ENCODE measurements at places on chromosomes 3 and 15.

DNA sequence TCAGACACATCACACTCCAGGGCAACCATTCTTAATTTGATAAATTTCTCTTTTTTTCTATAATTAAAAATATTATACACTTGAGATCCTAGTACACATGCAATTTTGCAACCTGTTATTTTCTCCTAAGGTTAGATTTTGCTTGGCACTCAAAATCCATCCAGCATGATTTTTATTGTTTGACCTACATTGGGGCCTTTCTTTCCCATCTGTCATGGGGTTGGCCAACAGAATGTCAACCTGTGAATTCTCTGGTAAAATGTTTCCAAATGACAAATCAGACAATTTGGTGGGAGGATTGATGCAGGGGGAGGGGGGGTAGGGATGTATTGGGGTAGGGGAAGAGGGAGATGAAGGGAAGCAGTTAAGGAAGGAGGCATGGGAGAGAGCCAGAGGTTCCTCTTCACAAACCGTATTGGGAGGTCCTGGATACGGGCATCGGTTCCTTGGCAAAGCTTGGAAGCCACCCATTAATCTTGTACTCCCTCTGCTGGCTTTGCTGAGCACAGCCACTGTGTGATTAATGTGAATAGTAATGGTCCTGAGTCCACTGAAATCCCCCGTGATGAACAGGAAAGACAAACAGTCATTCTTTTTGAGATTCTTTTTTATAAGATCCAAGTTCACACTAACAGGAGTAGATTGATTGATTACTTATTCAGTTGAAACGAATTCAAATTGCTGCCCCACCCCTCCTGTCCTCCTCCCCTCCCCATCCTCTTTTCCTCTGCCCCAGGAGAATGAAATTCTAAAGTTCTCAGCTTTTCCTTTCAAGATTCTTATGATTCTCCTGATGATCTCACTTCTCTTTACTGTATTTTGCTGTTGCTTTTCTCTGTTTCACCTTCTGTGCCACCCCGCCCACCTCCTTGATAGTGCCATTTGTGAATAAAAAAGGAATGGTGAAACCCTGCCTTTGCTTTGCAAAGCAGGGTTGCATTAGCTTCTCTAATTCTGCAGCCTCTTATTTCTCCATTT, 82.2 kb upstream of the SLC25A26 start:
- DNase-seq, result peak; percentile 65

GRCh38 chr3:131008326-131008725, 18.3 kb downstream of the ASTE1 start:
- DNase-seq, result no peak

- no peak for DNase-seq
Measured at GRCh38 chr3:141660614-141660947, 77.5 kb upstream of the RNF7 start.

DNA sequence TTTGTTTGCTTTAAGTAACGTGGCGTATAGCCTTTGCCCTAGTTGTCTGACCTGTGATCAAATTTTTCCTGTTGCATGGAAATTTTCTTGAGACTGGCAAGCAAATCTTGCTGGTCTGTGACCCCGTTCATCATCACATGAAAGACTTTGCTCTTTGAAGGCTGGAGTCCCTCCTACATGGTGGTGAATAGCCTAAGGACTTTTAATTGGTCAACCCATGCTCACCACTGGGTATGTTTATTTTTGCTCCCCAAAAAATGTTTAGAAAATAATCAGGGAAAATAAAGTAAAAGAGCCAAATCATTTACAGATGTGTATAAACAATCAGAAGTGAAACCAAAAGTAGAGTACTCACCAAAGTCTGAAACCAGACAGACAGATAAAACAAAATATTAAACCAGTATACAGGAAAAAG, 1075.3 kb upstream of the ALCAM start:
- no peak for DNase-seq

- DNase-seq, result no peak
Measured at GRCh38 chr3:45640091-45640507, 45.5 kb downstream of the LIMD1 start.

DNA sequence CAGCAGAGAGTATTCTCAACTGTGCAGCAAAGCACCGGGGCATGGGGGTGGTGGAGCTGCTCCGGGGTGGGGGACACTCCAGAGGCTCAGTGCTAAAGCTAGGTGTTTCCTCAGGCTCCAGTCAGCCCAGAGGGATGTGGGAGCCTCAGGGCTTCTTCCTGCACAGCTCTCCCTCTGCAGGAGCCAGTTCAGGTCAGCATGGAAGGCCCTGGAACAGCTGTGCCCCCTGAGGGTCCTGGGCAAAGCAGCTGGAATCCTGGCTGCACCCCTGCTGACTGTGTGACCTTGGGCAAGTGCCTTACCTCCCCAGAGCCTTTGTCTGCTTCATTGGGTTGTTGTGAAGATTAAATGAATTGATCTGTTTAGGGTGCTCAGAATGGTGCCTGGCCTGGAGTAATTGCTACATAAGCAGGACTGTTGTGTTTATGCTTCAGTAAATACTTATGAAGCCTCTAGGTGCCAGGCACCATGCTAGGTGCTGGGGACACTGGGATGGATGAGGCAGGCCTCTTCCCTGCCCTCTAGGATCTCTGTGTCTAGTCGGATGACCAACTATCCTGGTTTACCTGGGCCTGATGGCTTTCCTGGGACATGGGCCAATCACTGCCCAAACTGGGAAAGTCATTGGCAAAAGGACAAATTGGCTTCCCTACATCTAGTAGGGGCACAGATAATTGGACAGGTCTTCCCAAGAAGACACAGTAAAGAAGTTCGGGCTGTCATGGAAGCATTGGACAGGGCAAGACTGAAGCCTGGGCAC, 64.2 kb upstream of the LCTL start:
- DNase-seq, result no peak

GRCh38 chr3:58867621-58868020, 182.2 kb downstream of the CFAP20DC start:
- no peak for DNase-seq

DNA sequence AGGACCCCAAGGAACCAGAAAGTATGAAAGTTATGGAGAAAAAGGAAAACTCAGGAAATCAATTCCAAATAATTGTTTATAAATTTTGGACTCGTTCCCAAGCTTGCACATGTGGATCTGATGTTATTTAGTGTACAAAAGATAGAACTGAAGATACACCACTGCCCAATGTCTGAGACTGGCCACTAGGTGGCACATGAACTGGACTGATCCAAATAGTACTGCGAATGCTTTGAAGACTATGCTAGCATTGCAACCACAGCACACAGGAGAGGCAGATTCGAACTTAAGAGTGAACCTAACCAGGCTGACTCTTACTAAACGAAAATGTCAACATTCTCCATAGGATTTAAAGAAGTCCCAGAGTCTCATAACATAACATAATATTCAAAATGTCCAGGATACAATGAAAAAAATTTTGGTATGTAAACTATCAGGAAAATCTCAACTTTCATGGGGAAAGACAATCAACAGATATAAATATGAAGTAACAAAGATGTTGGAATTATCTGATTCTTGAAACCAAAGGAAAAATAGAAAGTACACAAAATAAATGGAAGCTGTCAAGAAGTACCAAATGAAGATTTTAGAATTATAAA, 596.7 kb downstream of the FGF12 start:
- DNase-seq, result peak; percentile 23

DNA sequence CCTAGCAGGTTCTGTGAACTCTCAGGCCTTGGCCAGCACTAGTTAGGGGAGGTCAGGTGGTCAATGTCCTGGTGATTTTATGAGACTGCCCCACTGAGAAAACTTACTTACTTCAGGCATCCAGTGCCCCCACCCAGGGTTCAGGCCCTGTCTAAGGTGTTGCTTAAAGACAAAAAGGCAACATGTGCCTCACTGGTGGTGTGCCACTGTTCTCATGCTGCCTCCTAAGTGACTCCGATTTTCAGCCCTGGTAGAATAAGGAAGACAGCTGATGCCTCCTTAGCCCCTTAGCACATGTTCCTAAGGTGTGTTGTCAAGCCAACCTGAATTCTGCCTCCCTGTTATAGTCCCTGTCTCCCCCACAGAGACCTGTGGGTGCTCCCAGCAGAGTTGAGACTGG, 5.3 kb downstream of the RBM15B start:
- DNase-seq, result peak; percentile 13

DNA sequence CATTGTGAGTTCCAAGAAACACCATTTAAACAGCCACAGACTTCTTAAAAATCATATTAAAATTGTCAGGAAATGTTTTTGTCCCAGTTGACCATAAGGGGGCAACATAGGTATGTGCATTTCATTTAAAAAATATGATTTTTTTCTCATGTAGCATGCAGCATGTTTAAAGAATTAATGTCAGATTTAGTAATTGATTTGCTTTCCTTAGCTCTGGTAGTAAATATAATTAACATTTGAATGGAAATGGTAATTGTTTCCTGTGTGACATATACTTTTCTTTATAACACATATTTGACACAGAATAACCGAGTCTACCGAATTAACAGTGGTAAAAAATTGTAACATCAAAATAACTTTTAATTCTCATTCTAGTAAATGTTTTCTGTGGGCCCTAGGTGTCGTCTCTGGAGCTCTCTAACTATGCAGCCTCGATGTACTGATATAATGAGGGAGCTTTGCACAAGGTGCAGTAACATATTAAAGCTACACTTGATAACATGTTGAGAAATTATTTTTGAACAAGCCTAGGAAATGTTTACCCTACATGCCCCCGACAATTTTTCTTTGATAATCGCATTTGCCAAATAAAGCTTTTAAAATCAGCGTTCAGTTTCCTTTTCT, 34.9 kb downstream of the NXPE3 start:
- DNase-seq, result no peak

- peak; percentile 84 for DNase-seq
Measured at GRCh38 chr3:12815719-12816118, 19.2 kb downstream of the CAND2 start.

DNA sequence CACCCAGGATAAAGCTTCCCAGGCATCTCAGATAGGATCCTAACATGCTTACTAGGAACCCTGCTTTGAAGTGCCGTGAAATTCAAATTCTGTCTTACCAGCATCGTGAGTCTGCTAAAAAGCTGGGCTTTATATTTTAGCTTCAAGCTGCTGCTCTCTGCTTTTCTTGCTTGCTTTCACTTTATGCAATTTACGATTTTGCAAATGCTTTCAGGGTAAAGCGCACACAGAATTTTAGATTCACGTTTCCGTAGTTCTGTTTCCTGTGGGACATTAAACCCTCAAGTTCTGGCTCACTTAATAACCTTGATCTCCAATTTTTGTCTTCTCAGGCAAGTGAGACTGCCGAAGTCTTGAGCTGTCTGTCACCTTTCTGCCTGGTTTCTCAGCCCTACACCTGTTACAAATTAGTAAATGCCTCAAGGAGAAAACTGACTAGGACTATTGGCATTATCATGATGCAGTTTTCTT, 170.5 kb upstream of the TGFBR2 start:
- DNase-seq, result no peak
